ENCODE measurements at places on chromosomes 4 and X.
A peak's percentile ranks its signal among the peaks of the same experiment; 100 is the strongest.

DNA sequence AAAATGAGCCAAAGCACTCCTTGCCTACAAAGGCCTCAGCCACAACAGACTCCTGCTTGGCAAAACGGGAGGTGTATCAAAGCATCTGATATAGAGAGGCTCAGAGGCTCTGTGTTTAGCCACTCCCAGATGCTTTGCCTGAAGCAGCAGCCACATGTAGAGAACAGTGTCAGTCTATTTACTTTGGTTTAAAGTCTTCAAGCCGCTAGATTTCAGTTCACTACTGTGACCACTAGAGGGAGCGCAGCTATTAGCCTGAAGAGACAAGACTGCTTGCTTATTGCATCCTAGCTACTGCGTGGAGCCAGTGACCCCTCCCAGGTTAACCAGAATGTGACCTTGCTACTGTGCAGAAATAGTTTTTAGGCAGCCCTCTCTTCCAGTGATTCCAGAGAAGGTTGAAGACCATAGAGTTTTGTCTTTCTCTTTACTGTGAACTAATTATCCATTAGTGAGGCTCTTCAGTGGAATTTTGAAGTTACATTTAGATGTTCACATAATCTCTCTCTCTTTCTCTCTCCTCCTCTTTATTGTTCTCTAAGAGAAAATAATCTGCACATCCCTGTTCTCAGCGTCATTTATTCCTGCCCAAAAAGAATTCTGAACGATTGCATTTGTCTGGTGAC lies 39.3 kb downstream of the BMP3 start:
- peak; percentile 6 for DNase-seq

- DNase-seq: no peak
These were observed 45.9 kb downstream of the PDGFRA start for GRCh38 chr4:54274795-54275665.

DNA sequence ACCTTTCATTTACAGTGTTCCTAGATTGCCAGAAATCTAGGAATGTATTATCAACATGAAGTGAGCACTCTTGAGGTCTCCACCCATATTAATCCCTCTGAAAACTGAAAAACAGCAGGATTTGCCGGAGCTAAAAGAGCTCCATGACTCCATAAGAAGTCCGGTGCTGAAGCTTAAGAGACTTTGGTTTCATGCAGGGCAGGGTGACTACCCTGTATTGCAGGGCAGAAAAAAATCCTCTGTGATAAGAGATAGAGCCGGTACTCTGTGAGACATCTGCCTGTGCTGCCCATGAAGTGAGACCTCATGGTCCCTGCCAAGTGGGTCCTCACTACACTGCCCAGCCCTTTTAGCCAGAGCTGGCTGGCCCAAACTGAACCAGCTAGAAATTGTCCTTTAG lies 127.2 kb upstream of the NPY2R start:
- DNase-seq: no peak

DNA sequence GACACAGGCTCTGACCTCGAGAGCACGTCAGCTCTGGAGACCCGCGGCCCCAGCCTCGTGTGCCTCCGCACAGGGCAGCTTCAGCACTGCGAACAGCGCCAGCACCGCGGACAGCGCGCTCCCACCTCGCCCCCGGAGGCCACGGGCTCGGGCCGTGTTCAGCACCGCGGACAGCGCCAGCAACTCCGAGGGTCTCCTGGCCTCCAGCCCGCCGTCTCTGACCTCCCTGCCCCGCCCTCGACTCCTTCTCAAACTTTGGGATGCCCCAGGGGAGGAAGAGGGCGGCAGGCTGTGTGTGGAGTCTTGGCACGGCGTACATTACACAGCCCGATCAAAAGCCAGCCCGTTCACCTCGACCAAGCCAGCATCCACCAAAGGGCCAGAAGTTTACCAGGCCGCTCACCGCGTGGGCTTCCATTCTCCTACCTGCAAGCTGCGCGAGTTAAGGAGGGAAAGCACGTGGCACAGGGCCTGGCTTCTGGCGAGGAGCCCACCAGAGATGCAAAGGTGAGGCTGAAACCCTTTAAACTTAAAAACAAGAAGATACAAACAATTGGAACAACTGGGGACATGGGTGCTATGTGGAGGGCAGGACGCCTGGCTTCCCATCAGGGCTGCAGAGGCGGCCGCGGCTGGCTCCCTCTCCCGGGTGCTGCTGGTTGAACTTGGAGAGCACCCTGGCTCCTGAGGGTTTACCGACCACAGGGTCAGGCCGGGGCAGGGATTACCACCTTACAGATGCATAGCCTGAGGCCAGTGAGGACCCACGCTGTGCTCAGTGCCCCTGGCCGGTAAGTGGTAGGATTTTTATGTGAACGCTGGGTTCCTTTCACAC lies 4.5 kb upstream of the NKX1-1 start:
- DNase-seq: no peak

DNA sequence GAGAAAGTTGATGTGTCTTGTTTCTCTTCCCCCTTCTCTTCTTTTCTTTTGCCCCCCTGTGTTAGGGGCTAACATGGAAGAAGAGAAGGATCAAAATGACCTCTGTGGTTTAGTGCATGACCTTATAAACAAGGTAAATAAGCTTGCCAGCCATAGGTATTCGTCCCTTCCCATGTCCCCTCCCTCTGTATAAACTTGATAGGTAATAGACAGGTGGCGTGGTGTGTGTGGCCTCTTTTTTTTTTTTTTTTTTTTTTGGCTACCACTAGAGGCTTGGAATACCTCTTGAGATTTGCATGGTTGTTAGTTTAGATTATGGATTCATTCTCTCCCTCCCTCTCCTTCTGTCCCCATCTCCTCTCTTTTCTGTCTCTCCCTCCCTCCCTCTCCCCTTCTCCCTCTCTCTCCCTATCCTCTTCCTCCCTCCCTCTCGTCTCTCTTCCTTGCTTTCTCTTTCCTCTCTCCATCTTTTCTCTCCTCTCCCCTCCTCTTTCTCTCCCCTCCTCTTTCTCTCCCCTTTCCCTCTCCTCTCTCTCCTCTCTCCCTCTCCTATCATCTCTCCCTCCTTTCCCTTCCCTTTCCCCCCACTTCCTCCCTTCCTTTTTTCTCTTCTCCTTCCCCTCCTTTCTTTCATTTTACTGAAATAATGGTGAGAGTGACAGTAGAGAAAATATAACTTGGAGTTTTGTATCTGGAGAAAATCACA lies 134.4 kb downstream of the AFF1 start:
- DNase-seq: no peak

DNA sequence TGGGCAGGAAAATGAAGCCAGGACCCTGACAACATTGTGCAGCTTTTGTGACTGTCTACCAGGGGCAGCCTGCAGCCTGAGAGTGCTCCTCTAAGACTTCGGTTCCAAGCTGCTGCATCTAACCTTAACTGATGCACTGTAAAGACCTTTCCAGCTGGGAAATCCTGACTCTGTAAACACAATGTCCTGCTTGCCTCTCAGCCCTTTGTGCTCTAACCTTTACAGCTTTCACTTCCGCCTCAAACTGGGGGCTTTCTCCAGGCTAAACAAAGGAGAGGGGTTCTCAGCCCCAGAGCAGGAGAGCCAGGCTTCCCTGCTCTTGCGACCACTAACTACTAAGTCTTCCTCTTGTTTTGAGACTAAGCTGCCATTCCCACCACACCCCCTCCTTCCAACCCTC lies 19.3 kb upstream of the RASL11B start:
- no peak for DNase-seq

GRCh38 chrX:120316587-120317283 lies 5.5 kb upstream of the TMEM255A start:
- DNase-seq: no peak

DNA sequence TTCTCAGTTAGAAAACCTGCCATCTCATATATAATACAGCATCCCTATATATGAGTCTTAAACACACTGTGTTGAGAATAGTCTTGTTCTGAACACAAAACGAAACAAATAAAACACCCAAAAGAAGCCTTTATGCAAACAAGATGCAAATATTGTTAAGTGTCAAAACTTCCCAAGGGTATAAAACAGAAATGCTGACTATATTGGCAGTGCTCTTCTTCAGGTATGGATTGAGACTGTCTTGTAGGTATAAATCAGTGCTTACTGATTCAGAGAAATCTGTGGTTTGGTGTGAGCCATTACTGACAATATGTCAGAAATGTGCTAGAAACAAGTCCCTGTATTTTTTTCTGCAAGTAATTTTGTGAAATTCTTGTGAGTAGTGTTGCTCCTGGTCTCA lies 82.8 kb upstream of the CTSO start:
- DNase-seq: no peak

- DNase-seq: no peak
These were observed at the start of gene PF4V1 for GRCh38 chr4:73853246-73853704. PF4V1 (plus strand) TSS chr4:73853296; CDS start chr4:73853363, 67 bp downstream.

DNA sequence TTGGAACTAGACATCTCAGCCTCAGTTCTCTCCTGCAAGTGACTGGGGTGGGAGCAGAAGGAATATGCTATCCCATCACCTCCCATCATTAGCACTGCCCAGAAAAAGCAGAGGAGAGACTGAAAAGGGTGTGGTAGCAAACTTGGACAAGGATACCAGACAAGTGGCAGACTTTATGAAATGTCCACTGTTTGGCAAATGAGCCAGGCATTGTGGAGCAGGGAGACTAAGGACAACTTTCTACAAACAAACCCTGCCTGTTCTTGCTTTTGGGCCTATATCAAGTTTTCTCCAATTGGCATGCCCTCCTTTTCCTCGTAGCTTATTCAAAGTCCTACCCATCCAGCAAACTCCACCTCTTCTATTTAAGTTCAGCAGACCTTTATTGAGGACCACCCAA lies 41.6 kb downstream of the ZCCHC12 start:
- no peak for DNase-seq

GRCh38 chrX:68726366-68726765 lies 78.9 kb downstream of the STARD8 start:
- DNase-seq: no peak

DNA sequence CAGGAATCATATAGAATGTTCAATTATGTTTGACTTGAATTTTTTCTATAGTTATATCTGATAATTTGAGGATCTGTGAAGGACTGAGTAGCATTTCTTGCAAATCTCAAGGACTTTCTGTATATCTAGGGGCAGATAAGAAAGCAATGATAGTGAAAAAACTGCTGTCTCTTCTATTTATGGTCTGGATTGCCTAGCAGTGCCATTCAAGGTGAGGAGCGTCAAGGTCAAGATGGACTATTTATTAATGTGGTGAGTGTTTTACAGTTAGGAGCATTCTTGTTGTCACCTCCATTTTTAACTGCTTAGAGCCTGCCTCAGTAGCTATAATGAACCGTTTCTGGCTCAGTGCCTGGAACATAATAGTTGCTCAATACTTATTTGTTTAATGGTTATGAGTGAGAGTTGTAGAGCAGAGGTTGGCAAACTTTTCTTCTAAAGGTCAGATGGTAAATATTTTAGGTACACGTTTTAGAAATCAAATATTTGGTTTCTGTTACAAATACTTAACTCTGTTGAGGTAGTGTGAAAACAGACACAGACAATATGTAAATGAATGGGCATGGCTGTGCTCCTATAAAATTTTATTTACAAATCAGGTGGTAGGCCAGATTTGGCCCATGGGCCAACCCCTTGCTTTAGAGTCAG lies 523.2 kb upstream of the IGFBP7 start:
- no peak for DNase-seq

GRCh38 chr4:28241021-28241420 lies 1380.4 kb downstream of the STIM2 start:
- DNase-seq: no peak

DNA sequence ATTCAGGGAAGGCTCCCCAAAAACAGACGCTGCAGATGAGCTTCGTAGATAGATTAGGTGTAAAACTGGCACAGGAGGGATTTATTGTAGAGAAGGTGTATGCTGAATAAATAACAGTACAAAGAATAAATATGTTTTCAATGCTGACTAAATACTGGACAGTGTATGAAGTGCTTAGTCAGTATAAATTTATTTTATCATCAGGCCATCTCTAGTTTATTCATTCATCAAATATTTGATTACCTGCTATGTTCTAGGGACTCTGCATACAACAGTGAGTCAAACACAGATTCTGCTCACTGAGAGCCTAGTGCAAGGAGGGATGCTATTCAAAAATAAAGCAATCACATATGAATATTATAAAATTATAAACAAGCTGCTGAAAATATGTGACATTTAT lies 63.6 kb upstream of the TSPAN5 start:
- DNase-seq: no peak

DNA sequence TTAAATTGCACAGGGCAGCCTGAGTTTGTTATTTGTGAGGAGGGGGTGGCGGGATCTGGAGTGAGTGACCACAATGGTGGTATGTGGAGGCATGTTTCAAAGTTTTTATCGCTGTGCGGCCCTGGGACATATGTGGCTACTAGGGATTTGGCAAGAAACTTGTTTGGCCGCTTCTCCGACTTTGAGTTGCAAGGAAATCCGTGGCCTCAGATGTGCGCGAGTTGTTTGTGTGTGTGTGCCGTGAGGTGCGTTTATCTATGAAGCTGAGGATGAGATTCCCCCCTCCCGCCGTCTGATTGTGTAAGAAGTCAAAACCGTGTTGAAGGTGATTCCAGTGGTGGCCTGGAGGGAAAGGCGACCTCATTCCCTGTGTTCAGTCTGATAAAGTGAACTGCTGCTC lies 1.4 kb downstream of the JADE3 start:
- no peak for DNase-seq

DNA sequence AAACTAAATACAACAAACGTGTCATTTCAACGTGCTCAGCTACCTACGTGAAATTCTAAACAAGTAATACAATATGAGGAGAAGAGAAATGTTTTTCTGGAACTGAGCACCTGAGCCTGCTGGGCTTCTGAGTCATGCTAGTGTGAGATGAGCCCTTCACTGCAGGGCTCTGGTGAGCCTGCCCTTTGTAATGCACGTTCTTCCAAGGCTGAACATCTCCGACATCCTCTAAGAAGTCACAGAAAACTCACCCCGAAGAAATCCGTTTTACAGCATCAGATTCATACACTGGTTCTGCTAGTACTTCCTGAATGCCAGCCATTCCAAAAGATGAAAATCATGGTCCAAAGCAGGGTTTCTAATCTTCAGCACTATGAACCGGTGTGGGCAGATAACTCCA lies 157.1 kb downstream of the AMELX start:
- no peak for DNase-seq

- no peak for DNase-seq
These were observed 32.2 kb downstream of the PSAPL1 start for GRCh38 chr4:7402526-7402925.

DNA sequence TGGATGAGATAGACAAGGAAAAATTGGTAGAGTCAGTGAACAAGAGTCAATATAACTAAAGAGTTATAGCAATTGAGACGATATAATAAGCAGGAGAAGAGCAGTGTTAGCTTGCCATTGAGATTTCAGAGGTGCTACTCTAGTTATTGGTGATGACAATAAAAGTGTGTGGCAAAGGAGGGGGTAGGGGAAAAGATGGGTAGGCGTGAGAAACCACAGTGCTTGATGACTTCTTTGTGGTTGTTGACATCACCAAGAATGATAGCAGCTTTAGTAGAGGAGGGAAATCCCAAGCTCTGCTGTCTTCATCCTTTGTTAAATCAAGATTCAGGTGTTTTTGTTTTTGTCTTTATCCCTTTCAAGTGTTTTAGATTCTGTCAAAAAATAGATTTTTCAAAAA lies 179.9 kb upstream of the PPP3CA start:
- DNase-seq: no peak

GRCh38 chr4:57265831-57266582 lies 155.8 kb upstream of the IGFBP7 start:
- no peak for DNase-seq

- DNase-seq: no peak
These were observed 39.9 kb upstream of the AFAP1 start for GRCh38 chr4:7979652-7979968.

All from T-helper 2 cell (primary cell).